ENCODE measurements at places on chromosomes 7 and 10.

- DNase-seq = no peak
Observed at GRCh38 chr7:128044064-128044463, 12.8 kb upstream of the LRRC4 start.

GRCh38 chr10:129760003-129760315, 204.1 kb downstream of the EBF3 start:
- no peak for DNase-seq

GRCh38 chr10:101287997-101288635, 58.9 kb upstream of the LBX1 start:
- no peak for DNase-seq

- no peak for DNase-seq
Observed at GRCh38 chr10:116005301-116005700, 267.7 kb downstream of the GFRA1 start.

GRCh38 chr7:114620208-114620607, 205.6 kb downstream of the FOXP2 start:
- DNase-seq = no peak
